Activated B cell treated with CpG ODN at 0.5 μM for 24 hours (primary cell): ENCODE measurements at places on chromosomes 13 and 19. TPM values are rescaled to one million over a fixed set of nuclear protein-coding genes. Genes with fewer than 3 reads are reported as not detected.

Gene ZNF844
- 24.8 and 27.7 TPM in 2 replicates for total RNA-seq

Gene CEACAM20
- not detected in 2 replicates for total RNA-seq

Gene CLEC11A
- total RNA-seq, result 0.24 and 0.38 TPM in 2 replicates

Gene RXFP2
- not detected in 2 replicates for total RNA-seq

Gene ATP8B3
- 2.3 and 3.9 TPM in 2 replicates for total RNA-seq

Gene DOHH
- total RNA-seq, result 12.8 and 13.6 TPM in 2 replicates

Gene SRRM5
- 0.29 and 0.42 TPM in 2 replicates for total RNA-seq

Gene PEG3
- not detected in 2 replicates for total RNA-seq

Gene PPP1R13L
- total RNA-seq, result 4.0 and 5.1 TPM in 2 replicates
